Fibroblast of pulmonary artery (primary cell): ENCODE measurements at places on chromosomes 7 and 10.

GRCh38 chr10:88530093-88530492 lies 53.0 kb downstream of the RNLS start:
- DNase-seq = no peak

GRCh38 chr7:93146472-93147141 lies 1.6 kb downstream of the SAMD9L start:
- no peak for DNase-seq

- DNase-seq = no peak
Observed at GRCh38 chr7:102417105-102417504, 16.3 kb upstream of the ORAI2 start.

- peak; percentile 81 for DNase-seq
Observed at GRCh38 chr7:114865564-114865963, 56.3 kb upstream of the MDFIC start.

- no peak for DNase-seq
Observed at GRCh38 chr10:1002425-1003006, 14.3 kb downstream of the GTPBP4 start.

DNA sequence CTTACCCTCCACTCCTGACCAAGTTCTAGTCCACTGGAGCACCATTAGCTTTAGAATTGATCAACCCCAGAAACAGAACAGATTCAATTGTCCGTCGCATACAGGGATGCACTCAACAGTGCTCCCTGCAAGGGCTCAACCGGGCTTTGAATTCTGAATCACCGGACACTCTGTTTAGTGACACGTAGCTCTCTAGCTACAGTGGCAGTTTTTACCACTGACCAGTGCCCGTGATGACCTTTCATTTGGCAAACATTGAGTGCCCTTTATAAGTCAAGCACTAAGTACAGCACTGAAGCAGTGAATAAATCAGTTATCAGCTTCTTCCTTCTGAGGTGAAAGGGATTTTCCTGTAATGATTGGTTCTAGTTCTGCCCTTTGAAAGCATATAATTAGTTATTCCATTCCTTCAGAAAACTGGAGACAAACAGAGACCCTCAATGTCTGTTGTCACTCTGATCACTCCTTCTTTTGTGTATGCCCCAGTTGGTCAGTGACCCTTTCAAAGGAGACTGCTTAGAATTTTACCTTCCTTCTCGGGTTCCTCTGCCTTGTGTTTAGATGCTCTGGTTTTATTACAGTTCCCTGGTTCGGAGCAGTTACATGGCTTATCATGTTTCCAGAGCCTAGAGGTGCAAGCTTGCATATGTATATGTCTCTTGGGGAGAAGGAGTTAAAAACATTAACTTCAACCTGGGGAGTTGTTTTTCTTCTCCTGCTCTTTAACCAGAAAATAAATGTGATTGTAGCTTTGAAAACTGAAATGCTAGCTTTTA lies 68.9 kb downstream of the ZNF365 start:
- no peak for DNase-seq

- no peak for DNase-seq
Observed at GRCh38 chr10:73865459-73866442, 8.6 kb downstream of the CAMK2G start.

GRCh38 chr10:3789621-3790020 lies 4.6 kb upstream of the KLF6 start:
- no peak for DNase-seq

DNA sequence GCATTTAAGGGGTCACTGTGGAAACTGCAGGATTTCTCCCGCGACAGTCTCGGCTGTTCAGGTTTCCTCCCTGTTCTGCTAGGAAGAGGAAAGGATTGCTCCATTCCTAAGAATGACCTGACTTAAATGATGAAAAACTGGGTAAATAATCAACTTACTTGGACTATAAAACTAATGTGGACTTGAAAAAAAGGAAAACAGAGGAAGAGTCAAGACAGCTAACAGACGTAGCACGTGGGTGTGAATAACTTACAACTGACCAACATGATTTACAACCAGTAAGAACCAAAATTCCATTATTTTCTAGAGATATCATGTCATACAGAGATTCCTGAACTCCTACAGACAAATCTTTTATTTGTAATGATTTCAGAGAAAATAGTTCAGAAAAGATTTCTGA lies 93.8 kb downstream of the ADAM12 start:
- DNase-seq = no peak

DNA sequence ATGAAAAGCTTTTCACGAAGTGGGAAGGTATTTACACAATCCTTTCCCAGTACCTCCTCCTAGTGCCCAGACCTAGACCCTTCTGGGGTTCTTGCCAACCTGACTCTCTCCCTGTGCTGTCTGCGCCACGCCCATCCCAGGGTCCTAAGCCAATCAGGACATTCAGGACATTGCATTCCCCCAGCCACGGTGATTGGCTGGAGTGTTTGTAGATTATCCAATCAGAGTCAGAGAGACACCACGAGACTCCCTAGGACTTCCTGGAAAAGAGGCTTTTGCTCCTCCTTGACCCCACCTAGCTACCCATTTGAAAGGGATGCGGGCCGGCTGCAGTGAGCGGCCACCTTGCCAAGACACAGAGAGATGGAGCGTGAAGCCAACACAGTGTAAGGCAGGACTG lies 3.5 kb upstream of the GDF2 start:
- no peak for DNase-seq

DNA sequence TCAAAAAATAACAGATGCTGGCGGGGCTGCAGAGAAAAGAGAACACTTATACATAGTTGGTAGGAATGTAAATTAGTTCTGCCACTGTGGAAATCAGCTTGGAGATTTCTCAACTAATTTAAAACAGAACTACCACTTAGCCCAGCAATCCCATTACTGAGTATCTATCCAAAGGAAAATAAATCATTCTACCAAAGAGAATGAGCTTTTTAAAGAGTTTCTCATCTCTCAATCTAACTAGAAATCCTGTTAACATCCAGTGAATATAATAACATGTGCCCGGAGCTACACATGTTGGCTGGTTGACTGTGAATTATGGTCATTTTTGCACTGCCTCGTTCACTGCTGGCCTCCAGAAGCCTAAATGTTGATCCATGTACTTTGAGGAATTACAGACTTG lies 39.3 kb downstream of the BET1 start:
- DNase-seq = no peak

DNA sequence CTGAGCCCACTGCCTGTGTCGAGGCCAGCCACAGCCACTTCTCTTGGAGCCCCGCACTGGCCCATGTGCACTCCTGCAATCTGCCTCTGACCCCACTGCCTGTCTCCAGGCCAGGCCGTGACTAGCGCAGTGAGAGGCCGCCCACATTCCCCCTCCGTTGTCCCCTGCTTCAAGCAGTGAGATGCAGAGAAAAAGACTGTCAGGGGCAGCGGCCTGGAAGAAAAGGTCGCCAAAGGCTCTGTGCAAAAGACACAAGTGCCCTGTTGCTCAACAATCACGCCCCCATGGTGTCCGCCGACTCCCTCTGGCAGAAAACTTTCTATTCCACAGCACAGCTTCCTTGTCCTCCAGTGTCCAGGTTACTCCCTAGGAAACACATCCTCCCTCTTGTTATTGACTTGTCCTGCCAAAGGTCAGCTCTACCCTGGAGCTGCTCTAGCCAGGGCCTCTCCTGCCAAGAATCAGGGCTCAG lies 9.9 kb downstream of the FAM131B start:
- no peak for DNase-seq

DNA sequence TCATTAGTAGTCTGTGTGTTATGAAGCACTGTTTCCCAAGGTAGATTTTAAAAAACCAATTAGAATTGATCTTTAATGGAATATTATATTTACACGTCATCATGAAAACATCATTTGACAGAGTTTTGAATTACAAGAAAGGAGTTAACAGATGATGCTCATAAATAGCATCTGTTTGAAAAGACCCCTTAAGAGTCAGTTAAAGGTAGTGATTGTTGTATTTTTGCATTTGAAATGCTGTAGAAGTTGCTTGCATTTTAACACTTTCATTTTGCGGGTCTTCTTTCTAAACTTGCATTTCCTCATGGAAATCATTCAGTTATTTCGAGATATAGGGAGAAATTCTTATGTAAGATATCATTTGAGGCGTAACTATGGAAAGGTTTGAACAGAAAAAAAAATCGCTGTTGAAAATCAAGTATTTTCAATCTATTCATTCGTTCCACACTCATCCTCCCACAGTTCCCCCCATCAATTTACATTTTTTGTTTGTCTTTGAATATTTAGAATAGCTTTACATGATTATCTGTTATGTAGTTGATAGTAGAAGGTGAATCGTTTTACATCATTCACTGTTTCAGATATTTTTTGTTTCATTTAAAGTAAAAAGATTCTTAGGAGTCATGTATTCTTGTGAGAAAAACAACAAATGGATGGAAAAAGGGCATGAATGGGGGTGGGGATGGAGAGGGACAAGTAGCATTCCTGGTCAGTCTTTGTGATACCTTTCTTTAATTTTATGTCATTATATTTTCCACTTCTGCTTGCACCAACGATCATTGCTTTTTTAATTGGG lies 3.0 kb upstream of the SKIDA1 start:
- DNase-seq = no peak

GRCh38 chr10:72355214-72355555 lies 466 bp upstream of the DNAJB12 start:
- DNase-seq = no peak

DNA sequence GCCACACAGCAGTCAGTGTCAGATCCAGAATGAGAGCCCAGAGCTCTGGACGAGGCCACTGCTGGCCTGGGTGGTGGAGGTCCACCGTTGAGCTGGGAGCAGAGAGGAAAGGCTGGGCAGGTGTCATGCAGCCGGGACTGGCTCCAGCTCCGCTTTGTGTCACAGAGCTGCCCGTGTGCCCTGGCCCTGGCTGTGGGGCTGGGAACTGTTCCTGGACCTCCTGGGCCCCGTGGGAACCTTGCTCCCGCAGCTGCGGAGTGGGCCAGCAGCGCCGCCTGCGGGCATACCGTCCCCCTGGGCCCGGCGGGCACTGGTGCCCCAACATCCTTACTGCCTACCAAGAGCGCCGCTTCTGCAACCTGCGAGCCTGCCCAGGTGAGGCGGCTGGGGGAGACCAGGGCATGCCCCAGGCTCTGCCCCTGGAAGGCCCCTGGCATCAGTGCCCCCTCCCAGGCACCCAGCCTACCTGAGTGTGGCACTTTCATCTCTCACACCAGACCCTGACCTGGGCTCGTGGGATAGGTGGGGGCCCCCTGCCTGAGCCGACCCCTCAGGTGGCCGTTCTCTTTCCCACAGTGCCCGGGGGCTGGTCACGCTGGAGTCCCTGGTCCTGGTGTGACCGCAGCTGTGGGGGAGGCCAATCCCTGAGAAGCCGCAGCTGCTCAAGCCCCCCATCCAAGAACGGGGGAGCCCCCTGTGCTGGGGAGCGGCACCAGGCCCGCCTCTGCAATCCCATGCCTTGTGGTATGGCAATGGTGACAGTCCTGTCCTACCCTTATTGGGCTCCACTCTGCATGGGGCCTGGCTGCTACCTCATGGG lies 18.8 kb upstream of the ZNF862 start:
- no peak for DNase-seq

- DNase-seq = no peak
Observed at GRCh38 chr10:77158666-77159065, 478.9 kb downstream of the KCNMA1 start.

DNA sequence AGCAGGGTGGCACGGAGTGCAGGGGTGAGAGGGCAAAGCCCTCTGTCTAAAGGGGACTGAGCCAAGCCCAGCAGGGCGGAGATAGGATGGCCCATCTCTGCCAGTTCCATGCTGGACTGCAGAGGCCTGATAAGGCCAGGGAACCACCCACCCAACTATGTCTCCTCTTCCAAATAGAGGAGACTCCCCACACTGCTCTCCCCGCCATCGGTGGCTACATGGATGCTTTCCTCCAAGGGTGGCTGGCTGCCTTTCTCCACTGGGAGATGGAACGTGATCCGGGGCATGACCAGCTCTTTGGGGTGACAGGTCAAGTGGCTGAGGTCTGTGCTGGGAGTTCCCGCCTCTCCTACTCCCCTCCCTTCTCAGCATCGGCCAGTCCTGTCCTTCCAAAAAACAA lies 58.1 kb upstream of the MXI1 start:
- no peak for DNase-seq

DNA sequence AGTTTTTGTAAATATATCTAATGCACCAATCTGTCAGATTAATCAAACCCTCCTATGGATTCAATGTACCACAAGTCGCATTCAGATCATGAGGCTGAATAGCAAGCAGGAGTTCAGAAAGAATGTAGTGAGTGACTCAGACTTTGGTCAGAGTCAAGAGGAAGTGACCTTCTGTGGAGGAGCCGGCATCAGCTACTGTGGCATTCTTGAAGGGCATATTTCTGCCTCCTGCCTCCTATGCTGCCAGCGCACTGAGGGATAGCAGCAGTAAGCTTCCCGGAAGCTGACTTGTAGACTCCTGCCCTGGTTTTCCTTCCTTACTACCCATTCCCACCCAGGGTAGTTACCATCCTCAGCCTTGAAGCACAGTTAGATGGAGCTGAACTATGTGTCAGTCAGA lies 867.5 kb downstream of the NRG3 start:
- peak; percentile 73 for DNase-seq

GRCh38 chr10:34024693-34025425 lies 690.4 kb upstream of the NRP1 start:
- peak; percentile 33 for DNase-seq

DNA sequence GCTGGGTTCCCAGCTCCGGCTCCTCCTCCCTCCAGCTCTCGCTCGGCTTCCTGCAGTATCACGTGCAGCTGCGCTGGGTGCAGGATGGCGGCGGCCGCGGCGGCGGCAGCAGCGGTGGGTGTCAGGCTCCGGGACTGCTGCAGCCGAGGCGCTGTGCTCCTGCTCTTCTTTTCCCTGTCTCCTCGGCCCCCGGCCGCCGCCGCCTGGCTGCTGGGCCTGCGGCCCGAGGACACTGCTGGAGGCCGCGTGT lies at the start of gene CNNM1:
Gene CNNM1, plus strand, starts transcription at position 53 of the 250 bp plus-strand sequence. Its CDS starts 32 bp downstream, at position 85.
- no peak for DNase-seq

DNA sequence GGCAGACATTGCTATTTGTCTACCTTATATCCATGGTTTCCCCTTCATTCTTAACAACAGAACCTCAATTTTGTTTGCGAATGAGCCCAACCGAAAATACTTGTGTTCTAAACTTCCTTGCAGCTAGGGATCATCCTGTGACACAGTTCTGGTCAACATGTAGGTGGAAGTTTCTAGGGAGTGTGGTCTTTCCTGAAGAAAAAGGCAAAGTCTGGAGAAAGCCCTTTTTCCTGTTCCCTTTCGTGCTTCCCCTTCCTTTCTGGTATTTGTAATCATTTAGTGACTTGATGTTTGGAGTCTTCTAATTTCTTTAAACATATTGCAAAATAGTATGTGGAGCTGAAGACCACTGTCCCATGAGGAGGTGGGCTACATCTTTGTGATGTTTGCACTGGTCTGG lies 2.9 kb upstream of the IFRD1 start:
- DNase-seq = no peak

- no peak for DNase-seq
Observed at GRCh38 chr7:149202831-149203231, 7.5 kb downstream of the ZNF282 start.

GRCh38 chr7:18505870-18506460 lies 10.4 kb downstream of the HDAC9 start:
- DNase-seq = no peak

GRCh38 chr10:61901829-61902444 lies 438 bp downstream of the ARID5B start:
- peak; percentile 52 for DNase-seq

- no peak for DNase-seq
Observed at GRCh38 chr7:138515001-138515528, 55.0 kb downstream of the TRIM24 start.

GRCh38 chr7:106304568-106304967 lies 19.8 kb upstream of the NAMPT start:
- no peak for DNase-seq

GRCh38 chr7:124051681-124052377 lies 19.0 kb upstream of the TMEM229A start:
- no peak for DNase-seq
